ENCODE measurements at places on chromosomes 1 and 21.

GRCh38 chr21:15731243-15731613 is 1.4 kb downstream of the USP25 start:
- ATAC-seq, result no peak

DNA sequence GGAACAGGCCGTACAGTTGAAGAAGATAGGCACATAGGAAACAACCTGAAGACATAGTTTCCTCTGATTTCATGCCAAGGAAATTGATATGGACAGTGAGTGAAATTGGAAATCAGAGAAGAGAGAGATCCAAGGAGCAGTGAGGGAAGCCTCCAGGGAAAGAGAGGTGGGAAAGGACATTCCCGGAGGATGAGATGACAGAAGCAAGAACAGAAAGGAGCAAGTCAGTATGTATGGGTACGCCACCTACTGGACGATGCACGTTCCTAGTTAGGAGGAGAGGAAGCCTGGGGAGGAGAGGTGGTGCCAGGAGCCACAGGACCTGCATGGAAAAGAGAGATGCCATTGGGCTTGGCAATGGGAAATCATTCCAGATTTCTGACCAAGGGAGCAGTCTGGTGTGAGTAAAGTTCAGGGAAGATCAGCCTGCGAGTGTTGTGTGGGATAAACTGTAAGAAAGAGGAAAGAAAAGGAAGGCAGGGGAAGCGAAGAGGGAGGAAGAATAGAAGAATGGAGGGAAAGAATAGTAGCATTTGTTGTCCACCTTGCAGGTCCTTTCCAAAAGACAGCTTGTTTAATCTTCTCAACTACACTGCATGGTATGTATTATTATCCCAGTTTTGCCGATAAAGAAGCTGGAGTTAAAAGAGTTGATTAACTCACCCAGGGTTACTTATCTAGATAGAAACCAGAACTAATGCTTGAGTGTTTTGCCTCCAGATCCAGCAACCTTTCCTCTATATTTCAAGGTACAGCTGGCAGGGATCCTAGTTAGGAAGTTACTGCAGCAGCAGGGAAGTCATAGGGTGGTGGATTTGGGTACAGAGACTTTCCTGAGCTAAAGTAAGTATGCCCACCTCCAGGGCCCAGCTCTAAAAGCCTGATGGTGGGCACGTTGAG is 27.4 kb downstream of the C1orf116 start:
- ATAC-seq, result no peak

- ATAC-seq, result no peak
Measured at GRCh38 chr1:180281490-180281889, 51.4 kb downstream of the LHX4 start.

- ATAC-seq, result no peak
Measured at GRCh38 chr1:35454176-35454575, 103.0 kb downstream of the KIAA0319L start.

DNA sequence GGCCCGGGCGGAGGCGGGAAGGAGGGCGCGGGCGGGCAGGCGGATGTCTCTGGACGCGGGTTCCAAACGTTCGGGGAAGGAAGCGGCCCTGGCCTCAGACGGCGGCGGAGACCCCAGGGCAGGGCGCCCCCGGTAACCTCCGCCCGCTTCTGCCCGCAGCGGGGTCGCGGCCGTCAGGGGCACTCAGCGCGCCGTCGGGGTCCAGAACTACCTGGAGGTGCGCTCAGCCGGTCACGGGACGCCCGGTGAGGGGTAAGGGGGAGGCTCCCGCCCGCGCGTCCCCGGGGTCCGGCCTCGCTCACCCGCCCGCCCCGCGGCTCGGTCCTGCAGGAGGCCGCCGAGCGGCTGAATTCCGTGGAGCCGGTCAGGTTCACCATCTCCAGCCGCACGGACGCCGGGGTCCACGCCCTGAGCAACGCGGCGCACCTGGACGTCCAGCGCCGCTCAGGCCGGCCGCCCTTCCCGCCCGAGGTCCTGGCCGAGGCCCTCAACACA is 406 bp downstream of the PUSL1 start:
- ATAC-seq, result no peak
